NCI-H82 (cell line): ENCODE measurements at places on chromosomes 13 and 19.

DNA sequence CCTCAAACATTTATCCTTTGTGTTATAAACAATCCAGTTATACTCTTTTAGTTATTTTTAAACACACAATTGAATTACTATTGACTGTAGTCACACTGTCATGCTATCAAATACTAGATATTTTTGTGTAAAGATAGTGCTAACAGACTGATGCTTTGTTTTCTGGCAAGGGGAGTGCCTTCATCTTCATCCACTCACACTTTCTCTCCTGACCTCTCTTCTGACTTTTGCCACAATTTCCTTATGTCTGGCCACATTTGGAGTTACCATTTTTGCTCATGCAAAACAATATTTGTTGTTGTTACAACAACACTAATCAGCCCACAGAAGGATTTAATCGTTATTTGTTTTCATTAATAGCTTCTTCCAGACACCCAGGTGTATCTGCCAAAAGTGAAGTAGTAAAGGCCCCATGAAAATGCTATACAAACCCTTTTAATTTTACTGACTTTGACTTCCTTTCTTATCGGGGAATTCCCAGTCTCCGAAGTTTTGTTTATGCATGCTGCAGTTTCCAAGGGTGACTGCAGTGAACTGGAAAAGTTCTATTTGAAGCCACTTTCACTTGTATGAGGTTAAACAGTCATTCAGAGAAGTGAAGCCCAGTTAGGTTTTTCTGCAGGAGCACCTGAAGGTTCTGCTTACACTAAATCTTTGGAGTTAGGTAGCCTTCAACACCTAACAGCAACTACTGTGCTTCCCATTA lies 66.1 kb upstream of the FRY start:
- DNase-seq, result no peak

- no peak for DNase-seq
Observed at GRCh38 chr19:13063461-13064091, 39.1 kb downstream of the LYL1 start.

- no peak for DNase-seq
Observed at GRCh38 chr19:30864391-30865215, 484.6 kb downstream of the TSHZ3 start.

- DNase-seq, result no peak
Observed at GRCh38 chr19:28426110-28426729, 786.7 kb downstream of the UQCRFS1 start.
